CD4-positive, alpha-beta T cell (primary cell): ENCODE measurements at places on chromosomes 11 and 22. TPM values are rescaled to one million over a fixed set of nuclear protein-coding genes. Genes with fewer than 3 reads are reported as not detected.

Gene SSTR3
- 1.9 TPM for total RNA-seq

DNA sequence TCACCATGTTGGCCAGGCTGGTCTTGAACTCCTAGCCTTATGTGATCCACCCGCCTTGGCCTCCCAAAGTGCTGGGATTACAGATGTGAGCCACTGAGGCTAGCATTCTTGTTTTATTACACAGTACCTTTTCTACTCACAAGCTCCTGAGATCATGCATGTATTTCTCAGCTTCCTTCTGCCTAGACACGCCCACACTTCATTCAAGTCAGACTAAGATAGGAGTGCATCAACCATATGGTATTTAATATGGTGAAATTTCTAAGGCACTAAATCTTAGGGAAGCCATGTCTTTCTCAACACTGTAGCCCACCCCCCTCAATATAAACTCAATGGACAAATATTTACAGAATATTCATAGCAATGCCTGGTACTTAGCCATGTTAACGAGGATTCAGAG, 62.1 kb downstream of the SLC25A17 start:
- no peak overlapping the region for H3K27ac ChIP-seq
- no peaks in the 10 kb centered on the region for H3K27me3 ChIP-seq
- no peak overlapping the region for H3K4me3 ChIP-seq

DNA sequence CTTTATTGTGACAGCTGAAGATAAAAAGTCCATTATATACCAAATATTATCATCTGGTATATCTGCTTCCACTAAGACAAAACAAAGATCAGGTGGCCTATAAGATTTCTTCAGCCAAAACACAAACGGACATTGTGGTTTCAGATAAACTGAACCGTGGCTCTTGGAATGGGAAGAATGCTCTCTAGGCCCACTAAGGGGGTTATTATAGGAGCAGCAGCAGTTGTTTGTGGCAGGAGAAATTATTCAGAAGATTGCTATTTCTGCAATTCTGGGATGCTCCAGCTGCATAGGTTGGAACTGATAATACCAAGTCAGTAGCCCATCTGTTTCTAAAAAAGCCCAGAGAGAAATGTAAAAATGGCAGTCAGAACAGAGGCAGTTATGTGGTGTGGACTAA, 145.3 kb downstream of the NCAM1 start:
- H3K36me3 ChIP-seq: no peaks in the 10 kb centered on the region
- no peak for DNase-seq
- H3K4me3 ChIP-seq: no peak overlapping the region
- H3K4me1 ChIP-seq: no peaks in the 10 kb centered on the region
- no peaks in the 10 kb centered on the region for H3K27me3 ChIP-seq
- H3K27ac ChIP-seq: no peak overlapping the region

DNA sequence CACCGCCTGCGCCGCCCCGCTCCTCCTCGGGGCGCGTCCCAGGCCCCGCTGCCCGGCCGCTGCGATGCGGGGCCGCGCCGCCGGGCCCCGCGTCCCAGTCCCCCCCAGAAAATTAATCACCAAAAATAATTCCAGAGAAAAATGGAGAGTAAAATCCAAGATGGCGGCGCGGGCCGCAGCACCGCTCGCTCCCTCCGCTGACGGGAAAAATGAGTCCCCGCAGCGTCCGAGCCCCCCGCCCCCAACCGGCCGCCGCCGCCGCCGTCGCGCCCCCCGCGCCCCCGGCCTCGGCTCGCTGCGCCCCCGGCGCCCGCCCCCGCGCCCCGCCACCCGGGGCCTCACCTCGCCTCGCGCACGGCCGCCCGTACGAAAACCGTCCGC, at the start of gene KMT5B:
Gene KMT5B, minus strand, starts transcription at position 162 of the 381 bp plus-strand sequence. CDS start 23,220 bp downstream, outside the sequence.
- DNase-seq: peak; percentile 62
- H3K4me3 ChIP-seq: peak within 1 kb of the TSS; percentile 78
- peak within 1 kb of the TSS; percentile 74 for H3K27ac ChIP-seq
- H3K27me3 ChIP-seq: no peaks in the 10 kb centered on the region
- H3K4me1 ChIP-seq: peaks cover 44% of the 10 kb centered on the region

- H3K27ac ChIP-seq: peak overlapping the region; percentile 88
- peaks cover 66% of the 10 kb centered on the region for H3K4me1 ChIP-seq
Observed at GRCh38 chr11:118305726-118306125, 1.2 kb downstream of the CD3E start.
